ENCODE measurements at places on chromosomes 3 and 15.
A peak's percentile ranks its signal among the peaks of the same experiment; 100 is the strongest.

DNA sequence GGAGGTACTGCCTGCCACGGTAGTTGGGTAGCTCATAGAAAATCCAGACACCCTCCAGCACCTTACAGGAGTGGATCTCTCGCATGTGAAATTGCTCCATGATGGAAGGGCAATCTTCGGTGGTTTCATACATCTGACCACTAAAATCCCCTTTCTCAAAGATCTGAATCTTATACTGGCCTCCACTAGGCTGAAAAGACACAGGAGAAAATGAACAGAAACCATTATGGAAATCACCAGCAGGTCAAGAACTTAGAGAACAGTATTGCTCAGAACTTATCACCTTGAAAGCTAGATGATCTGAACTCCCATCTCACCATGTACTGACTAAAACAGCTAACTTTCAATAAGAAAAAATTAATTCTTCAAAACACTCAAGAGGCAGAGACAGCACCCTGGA lies 5.4 kb downstream of the CRYGS start:
- no peak for DNase-seq

DNA sequence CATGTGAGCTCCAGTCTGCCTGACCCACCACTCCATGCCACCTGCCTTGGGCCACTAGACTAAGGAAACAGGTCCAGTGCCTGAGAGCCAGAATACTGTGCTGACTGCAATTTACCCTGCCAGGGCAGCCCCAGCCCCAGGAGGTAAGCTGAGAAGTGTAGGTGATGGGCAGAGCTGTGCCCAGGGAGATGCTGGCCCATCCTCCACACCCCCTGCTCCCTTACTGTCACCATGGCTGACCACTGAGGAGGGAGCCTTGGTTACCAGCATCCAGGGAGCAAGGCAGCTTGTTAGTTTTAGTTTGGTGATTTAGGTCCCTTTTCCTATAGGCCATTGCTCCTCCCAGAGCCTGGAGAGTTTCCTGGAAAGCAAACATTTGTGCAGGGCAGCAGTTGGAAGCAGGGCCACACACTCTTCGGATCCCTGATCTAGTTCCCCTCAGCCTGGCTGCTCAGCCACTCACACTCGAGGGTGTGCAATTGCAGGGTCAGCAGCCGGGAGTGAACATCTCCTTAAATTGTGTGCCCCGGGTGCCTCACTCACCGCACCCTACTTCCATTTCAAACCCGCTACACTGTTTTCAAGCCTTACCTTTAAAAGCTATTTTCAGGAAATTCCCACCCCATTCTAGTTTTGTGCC lies 2.0 kb downstream of the GALNT15 start:
- DNase-seq = no peak

DNA sequence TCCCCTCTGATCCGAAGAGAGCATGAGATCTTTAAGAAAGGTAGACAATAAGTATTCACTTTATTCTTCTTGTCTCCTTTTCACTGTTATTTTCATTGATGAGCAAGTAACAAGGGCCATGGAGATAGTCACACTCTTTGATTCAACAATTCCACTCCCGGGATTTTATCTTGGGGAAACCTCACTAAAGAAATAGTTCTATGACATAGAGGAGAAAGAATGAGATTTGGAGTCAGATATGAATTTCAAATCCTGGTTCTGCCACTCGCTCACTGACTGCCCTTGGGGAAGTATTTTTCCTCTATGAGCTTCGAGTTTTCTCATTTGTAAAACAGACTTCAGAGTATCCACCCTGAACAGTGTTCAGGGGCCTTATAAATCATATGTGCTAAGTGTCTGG lies 514.6 kb downstream of the NLGN1 start:
- DNase-seq = no peak

DNA sequence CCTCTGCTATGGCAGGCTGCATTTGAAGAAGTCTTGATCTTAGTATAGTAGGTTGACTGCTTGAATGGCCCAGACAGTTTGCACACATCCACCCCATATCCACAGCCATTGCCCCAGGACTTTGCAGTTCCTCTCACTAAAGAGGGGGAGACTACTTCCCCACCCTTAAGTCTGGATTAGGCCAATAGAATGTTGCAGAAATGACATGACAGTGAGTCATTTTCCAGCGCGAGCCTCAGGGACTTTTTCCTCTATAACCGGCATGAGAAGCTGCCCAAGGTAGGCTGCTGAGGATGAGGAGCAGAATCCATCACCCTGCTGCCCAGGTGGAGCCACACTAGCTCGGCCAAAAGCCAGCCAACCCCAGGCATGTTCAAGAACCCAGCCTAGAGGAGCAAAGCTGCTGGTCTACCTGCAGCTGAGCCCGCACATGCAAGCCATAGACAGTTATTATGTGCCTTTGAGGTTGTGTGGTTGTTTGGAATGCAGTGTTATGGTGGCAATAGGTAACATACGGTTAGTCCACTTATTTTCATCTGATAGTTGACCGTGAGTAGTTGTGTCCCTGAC lies 113.9 kb downstream of the TLE3 start:
- DNase-seq = no peak

- DNase-seq = peak; percentile 98
Measured at GRCh38 chr3:50154840-50155490, at the start of gene SEMA3F. SEMA3F (plus strand) TSS chr3:50155324; CDS start chr3:50159623, 4,299 bp downstream.

DNA sequence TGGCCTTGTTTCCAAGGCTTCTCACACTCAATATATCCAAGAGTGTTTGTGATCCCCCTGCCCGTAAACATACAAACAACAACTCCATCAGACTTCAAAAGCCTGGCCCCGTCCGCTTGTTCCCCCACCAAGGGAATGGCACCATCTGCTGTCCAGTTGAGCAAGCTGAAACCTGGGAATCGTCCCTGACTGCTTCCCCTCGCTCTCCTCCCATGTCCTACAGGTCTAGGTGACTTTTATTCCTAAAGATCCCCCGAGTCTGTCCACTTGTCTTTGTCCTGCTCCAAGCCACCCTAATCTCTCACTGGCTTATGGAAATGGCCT lies 27.9 kb upstream of the FAM174B start:
- DNase-seq = no peak

- no peak for DNase-seq
Measured at GRCh38 chr3:63845215-63845614, 18.4 kb downstream of the THOC7 start.

DNA sequence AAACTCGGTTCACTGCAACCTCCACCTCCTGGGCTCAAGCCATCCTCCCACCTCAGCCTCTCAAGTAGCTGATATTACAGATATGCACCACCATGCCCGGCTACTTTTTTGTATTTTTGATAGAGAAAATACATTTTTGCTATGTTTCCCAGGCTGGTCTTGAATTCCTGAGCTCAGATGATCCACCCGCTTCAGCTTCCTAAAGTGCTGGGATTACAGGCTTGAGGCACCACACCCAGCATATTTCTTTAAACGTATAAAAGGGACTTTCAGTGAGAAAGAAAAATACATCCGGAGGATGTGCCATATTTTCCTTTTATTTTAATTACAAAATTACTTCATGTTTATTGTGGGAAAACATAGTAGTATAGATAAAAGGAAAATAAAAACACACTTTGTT lies 55.2 kb downstream of the RPL39L start:
- no peak for DNase-seq

- no peak for DNase-seq
Measured at GRCh38 chr15:72340366-72340765, 20.4 kb upstream of the CELF6 start.

DNA sequence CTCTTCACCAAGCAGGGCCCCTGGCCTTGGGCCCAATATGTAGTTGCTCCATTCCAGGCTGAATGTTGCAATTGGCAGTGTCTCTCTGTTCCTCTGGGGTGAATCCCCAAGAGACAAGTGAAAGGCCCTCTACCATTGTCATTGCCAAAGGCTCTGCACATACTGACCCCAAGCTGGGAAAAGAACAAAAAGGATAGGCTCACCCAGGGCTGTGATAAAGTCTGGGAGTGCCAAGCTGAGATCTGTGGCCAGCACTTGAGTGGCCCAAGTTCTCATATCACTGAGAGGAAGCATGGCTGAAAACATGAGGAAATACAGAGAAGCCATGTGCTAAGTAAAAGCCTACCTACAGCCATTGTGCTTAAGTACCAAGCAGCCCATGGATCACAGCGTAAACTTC lies 612.2 kb upstream of the EPHA6 start:
- no peak for DNase-seq

DNA sequence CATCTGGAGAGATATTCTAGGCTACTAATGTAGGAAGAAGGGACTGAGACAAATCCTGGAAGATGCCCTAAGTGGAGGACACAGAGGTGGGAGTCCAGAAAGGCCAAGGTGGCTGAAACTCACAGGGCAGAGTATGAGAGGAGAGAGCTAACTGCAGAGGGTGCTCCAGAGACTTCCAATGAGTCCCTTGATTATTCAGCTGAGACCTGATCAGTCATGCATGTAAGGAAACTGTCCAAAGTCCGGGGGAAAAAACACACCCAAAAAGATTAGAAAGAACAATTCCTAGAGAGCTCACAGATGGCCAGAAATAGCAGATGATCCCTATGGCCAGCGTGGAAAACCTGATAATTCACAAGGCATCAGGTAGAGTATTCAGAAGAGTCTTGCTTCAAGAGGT lies 18.7 kb upstream of the FOXP1 start:
- no peak for DNase-seq

DNA sequence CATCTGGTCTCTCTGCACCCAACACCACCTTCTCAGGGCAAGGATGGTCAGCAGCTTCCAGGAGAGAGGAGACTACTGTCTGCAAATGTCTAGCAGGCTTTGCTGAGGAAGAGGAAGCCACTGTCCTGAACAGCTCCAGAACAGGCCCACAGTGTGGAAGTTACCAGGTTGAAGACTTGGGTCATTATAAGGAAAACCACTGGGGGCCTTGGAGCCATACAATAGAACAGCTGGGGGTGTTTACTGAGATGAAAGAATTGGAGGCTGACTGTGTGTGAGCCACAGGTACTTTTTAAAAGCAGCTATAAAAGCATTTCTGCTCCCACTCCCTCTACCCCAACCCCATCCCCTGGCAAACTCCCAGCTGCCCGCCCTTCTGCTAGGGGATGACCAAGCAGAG lies 24.2 kb downstream of the SRGAP3 start:
- no peak for DNase-seq

DNA sequence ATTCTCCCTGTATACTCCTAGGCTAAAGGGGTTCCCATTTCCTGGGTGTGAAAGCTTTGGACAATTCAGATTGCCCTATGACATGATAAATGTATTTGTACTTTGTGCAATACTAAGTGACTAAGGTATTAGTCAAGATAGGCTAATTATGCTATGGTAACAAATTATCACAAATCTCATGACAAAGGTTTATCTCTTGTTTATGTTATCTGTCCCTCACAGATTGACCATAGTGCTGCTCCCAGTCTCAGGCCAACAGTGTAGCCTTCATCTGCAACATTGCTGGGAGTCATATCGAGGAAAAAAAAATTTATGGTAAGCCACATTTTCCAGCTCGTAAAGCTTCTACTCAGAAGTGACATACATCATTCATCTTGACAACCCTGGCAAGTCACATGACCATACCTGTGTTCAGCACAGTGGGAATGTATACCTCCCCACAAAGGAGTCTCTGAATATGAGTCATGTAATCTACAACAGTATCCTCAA lies 346.2 kb downstream of the IGSF11 start:
- no peak for DNase-seq

DNA sequence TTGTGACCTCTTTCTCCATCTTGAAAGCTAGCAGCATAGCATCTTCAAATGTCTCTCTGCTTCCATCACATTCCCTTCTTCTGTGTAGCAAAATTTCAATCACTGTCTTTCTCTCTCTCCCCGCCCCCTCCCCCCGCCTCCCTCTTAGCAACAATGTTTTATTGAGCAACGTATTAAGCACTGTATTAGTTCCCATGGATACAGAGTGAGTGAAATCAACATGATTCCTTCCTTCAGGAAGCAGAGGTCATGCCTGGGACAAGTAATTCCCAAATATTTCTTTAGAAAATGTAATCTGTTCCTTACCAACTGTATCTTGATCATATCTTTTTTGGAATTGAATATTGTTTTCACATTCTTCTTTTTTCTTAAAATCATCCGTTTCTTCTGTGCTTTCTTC lies 373.7 kb upstream of the NECTIN3 start:
- no peak for DNase-seq

DNA sequence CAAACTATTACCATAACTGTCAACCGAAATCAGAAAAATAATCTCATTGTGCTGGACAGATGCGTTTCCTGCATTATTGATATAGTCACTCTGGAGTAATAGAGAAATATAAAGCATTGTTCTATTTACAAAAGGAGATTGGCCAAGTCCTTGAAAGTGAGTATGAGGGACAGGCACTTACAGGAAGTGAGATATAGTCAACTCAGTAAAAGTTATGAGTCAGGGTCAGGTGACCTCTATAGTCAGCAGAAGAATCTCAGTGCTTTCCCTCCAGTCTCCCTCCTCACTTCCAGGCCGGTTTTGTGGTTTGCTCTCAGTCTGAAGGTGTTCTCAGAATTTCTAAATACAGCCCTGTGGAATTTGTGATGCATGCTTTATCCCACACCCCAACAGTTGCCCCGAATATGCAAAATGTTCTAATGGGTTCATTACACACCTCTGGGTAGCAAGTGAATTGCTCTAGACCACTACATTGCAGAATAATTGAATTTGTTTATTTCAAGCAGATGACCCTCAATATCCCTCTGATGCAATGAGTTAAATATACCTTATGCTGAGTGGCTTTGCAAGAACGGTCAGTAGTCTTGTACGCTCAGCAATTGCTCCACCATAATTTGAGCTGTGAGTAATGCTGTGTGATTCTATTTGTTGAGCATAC lies 787.7 kb downstream of the MCTP2 start:
- no peak for DNase-seq

- no peak for DNase-seq
Measured at GRCh38 chr3:11238060-11238459, 34.1 kb upstream of the ATG7 start.

- no peak for DNase-seq
Measured at GRCh38 chr3:131053043-131053859, 26.6 kb downstream of the NEK11 start.

DNA sequence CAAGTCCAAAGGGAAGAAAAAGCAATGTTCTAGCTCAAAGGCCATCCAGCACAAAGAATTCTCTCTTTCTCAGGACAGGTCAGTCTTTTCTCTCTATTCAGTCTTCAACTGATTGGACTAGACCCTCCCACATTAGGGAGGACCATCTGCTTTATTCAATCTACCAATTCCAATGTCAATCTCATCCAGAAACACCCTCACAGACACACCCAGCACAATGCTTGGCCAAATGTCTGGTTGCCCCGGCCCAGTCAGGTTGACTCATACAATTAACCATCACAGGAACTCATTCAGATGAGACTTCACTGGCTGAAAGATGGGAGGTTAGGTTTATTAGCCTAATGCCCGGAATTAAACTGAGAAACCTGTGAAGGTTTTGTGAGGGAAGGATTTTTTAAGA lies 32.4 kb downstream of the ACAN start:
- no peak for DNase-seq

DNA sequence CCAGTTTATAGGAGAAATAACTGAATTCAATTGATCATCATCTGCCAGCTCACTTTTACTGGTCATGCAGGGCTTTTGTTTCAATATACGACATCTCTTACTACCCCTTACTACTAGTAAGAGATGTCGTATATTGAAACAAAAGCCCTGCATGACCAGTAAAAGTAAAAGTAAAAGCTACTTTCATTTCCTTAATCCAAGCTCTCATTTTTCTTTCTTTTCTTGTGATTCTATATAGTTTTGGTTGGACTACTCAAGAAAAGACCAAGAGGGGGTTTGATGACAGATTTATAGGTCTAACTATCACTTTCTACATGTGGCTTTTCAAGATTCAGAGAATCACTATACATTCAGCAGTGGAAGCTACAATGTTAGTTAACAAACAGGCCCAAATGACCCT lies 1237.3 kb downstream of the ROBO2 start:
- no peak for DNase-seq

GRCh38 chr3:170768334-170768801 lies 101.6 kb downstream of the RPL22L1 start:
- DNase-seq = no peak
